ENCODE measurements at places on chromosomes 2 and 18.

GRCh38 chr18:8424481-8424880 lies 184.8 kb upstream of the RAB12 start:
- DNase-seq = no peak

GRCh38 chr2:213149294-213149875 lies 2.0 kb downstream of the IKZF2 start:
- no peak for DNase-seq

DNA sequence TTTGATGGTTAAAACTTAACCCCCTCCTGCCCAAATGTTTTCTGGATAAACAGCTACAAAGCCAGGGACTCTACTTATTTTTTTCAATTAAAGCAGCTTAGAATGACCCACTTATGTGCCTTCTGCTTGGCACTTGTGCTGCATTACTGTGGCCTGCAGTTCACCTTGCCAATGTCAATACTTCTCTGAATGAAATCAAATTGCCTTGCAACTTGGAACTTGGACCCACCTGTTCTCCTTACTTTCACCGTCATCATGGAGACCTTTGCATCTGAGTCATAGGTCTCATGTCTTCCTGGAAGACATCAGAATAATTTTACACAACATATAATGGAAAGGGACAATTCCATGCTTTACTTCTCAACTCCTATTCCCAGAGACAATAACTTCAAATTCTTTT lies 92.1 kb upstream of the FHL2 start:
- no peak for DNase-seq

DNA sequence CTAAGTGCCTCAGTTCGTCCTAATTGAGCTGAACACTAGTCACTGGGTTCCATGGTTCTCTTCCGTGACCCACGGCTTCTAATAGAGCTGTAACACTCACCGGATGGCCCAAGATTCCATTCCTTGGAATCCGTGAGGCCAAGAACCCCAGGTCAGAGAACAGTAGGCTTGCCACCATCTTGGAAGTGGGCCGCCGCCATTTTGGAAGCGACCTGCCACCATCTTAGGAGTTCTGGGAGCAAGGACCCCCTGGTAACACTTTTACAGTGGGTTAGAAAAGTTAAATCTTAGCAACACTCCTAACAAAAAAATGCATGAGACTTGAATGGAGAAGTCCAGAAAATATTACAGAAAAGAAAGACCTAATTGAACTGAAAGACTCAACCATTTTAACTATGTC lies 84.5 kb downstream of the TMEM18 start:
- no peak for DNase-seq

DNA sequence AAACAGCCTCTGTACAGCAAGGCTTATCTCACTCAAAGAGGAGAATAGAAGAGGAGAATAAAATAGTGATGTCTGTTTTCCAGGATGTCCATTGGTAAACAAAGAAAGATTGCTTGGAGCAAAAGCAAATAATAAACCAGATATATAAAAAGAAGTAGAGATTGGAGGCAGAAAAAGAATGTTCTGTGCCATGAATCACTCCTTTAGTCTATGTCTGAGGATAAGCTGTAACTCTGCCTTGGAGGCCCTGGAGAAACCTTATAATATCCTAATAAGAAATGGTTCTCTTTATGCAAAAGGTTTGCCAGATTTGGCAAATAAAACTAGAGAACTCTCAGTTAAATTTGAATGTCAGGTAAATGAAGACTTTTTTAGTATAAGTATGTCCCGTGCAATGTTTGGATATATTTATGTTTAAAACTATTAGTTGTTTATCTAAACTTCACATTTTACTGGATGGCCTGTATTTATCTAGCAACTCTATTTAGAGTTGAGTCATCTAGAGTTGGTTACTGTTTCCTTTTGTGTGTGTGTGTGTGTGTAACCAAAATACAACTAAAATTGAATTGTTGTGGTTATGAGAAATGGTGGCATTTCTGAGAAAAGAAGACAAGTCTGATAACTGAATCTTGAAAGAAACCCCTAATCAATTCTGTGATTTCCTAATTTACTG lies 510.3 kb upstream of the SETBP1 start:
- no peak for DNase-seq

DNA sequence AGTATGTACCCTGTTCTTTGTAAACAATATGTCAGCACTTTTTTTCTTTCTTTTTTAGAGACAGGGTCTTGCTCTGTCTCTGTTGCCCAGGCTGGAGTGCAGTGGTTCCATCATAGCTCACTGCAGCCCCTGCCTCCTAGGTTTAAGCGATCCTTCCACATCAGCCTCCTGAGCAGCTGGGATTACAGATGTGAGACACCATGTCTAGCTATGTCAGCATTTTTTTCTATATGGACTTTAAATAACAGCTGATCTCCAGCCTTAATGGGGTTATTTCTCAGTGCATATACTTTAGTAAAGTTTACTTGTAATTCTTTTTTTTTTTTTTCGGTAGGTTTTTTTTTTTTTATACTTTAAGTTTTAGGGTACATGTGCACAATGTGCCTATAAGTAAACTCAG lies 26.6 kb downstream of the ABCG5 start:
- DNase-seq = no peak

GRCh38 chr2:60230037-60230436 lies 323.4 kb downstream of the BCL11A start:
- DNase-seq = no peak

DNA sequence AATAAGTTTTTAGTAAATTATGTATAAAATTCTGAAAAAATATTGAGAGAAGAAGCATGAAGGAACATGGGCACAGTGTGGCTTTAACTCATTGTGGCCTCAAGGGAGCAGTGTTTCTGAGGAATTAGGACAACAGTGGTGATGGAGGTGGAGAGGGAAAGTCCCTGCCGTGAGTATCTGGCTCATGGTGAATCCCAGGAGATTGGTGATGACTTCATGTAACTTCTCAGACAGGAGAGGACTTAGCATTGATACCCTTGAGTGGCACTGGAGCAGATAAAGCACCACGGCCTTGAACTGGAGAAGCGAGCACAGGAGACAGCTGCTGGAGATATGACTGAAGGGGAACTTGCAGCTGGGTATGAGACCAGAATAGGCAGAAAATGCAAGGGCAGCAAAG lies 35.0 kb upstream of the LRP1B start:
- DNase-seq = no peak

DNA sequence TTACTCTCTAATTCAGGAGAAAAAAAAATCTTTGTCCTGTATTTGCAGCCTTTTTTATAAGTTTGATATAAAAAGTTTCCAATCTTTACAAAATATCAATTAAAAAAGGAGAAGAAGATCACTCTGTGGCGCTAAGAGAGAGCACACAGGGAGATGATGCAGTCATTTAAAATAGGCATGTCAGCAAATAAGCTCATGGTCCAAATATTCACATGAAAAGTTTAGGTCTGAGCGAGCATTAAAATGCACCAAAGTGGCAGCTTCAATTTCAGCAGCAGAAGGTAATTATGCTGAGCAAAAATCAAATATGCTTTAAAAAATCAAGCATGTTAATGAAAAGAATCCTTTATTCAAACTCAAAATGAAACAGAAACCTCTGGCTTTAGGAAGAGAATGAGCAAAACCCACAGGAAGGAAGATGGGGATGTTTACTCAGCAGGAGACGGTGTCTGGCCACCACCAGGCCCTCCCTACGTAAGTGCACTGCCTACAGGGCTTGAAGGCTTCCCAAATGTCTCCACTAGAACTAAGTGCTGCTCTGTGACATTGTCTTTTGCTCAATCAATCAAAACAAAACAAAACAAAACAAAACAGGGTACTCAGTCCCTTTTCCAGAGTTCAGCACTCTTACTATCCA lies 120.4 kb downstream of the L3MBTL4 start:
- no peak for DNase-seq

DNA sequence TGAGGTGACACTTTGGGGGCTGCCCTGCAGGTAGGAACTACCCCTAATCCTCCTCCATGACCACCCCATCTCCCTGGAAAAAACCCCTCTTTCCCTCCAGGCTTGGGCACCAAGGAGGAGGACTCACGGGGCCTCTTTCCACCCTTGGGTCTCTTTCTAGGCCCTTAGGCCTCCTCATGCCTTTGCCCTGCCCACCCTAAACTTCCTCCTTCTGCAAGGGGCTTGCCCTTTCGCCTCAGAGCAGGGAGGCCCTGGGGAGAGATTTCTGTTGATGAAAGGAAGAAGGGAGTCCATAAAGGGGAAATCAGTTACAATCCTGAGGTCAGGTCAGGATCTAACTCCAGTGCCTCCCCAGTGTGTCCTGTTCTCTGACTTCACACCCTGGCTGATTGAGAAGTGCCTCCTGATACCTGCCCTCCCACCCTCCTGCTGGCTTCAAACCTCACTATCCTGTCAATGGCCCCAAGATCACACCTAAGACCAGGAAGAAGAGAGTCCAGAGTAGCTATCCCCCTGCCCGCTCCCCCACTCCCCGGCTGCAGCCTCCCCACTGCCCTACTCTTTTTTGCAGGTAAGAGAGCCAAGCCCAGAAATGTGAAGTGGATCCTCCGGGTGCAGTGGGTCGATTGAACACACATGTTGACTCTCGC lies 16.7 kb upstream of the TNS1 start:
- DNase-seq = no peak

Data from stimulated activated CD8-positive, alpha-beta memory T cell treated with anti-CD3 and anti-CD28 coated beads, Interleukin-7, amount 100 ng/mL, for 4 hours (primary cell).